ENCODE measurements at places on chromosomes 12 and 14.
A peak's percentile ranks its signal among the peaks of the same experiment; 100 is the strongest.

GRCh38 chr14:73741386-73741875, 27.2 kb upstream of the PNMA1 start:
- DNase-seq: no peak

GRCh38 chr14:101098177-101098576, 194.7 kb upstream of the RTL1 start:
- no peak for DNase-seq

GRCh38 chr14:63418020-63418419, 99.3 kb upstream of the GPHB5 start:
- no peak for DNase-seq

GRCh38 chr12:31117203-31118011, 43.7 kb downstream of the DDX11 start:
- DNase-seq: peak; percentile 64

DNA sequence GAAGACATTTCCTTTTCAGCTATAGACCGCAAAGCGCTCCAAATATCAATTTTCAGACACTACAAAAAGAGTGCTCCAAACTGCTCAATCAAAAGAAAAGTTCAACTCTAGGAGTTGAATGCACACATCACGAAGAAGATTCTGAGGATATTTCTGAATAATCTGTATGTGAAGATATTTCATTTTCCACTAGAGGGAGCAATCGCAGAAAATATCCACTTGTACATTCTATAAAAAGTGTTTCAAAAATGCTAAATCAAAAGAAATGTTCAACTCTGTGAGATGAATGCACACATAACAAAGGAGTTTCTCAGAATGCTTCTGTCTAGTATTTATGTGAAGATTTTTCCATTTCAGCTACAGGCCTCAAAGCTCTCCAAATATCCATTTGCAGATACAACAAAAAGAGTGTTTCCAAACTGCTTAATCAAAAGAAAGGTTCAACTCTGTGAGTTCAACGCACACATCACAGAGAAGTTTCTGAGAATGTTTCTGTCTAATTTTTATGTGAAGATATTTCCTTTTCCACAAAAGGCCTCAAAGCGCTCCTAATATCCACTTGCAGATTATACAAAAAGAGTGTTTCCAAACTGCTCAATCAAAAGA, 643.8 kb upstream of the ALG10B start:
- no peak for DNase-seq

GRCh38 chr12:47903927-47904712, 674 bp downstream of the VDR start:
- no peak for DNase-seq

DNA sequence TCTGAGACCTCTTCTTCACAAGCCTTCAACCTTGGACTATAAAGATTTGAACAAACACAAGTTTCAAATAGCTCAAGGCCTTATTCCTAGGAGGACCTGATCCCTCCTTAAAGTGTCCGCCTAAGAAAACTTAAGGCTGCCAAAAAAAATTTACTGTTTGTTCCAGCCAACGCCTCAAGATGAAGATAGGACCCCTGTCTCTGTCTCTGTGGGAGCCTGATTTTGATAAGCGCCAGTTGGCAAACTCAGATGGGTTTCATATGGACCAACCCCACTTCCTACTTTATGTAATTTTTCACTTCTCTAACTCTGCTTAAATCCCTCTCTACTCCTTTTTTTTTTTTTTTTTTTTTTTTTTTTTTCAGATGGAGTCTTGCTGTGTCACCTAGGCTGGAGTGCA, 11.0 kb downstream of the FKBP3 start:
- DNase-seq: no peak

- DNase-seq: peak; percentile 81
Measured at GRCh38 chr14:64788706-64789105, 84.5 kb downstream of the PLEKHG3 start.

DNA sequence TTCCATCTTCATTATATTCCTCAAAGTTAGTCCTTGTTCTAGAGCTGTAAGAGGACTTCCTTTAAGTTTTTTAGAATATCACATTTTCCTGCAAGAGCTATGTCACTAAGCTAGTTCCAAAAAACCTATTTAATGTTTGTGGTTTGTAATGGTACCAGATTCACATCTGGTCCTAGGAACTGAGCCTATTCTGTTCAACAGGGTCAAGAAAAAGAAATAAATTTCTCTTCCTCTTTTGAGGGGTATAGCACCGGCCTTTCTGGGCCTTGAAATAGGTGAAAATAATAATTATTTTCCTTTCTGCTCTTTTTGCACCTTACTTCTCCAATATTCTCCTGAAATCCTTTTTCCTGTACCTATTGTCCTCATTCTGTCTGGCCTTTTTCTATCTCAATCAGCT, 3.6 kb upstream of the STXBP6 start:
- DNase-seq: no peak

DNA sequence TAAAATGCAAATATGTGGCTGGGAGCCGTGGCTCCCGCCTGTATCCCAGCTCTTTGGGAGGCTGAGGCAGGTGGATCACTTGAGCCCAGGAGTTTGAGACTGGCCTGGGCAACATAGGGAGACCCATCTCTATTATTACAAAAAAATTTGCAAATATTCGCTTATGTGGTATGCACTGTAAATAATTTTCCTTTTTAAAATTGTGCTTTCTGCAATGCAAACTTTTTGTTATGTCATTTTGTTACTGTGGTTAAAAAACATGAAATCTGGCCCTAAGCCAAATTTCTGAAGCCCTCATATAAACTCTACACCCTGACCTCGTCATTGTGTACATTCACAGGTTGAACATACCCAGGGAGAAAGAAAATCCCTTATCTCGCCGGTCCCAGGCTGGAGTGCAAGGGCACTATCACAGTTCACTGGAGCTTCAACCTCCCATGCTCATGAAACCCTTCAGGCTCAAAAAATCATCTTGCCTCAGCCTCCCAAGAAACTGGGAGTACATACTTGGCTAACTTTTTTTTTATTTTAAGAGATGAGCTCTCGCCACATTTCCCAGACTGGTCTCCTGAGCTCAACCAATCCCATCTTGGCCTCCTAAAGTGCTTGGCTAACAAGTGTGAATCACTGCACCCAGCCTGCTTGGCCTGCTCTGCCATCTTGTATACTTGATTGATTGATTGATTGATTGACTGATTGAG, 24.7 kb downstream of the TRAPPC6B start:
- DNase-seq: no peak

DNA sequence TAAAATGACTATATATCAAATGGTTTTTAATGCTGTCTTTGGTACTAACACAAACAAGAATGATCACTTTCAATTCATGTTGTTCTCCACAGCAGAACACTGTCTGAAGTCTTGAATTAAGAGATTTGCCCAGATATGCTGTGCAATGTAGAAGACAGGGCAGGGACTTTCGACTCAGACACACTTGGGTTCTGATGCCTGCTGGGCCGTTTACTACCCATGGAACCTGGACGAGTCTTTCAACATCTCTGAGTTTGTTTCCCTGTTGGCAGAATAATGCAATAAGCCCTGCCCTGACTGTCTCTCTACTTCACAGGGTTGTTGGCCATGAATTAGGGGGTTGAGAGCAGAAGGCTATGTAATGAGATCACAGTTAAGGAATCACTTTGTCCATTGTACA, 162.6 kb upstream of the TMPO start:
- no peak for DNase-seq

DNA sequence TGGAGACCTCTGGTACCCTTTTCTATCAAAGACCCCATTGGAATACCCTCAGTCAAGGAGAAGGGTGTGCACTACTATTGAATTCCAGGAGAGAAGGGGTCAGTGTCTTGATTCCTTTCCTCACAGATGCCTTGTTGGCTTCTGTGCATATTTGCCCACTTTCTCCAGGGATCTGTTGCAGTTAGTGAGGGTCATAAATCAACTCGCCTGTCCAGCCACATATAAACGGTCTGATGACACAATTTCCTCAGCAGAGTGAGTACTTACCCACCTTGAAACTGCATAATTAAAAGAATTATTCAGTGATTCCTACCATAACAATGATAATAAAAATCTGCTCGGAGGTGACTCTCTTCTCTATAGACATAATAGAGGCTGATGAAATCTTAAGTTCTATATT, 13.9 kb upstream of the DCD start:
- no peak for DNase-seq

GRCh38 chr12:100826323-100826722, 31.7 kb downstream of the ANO4 start:
- no peak for DNase-seq

DNA sequence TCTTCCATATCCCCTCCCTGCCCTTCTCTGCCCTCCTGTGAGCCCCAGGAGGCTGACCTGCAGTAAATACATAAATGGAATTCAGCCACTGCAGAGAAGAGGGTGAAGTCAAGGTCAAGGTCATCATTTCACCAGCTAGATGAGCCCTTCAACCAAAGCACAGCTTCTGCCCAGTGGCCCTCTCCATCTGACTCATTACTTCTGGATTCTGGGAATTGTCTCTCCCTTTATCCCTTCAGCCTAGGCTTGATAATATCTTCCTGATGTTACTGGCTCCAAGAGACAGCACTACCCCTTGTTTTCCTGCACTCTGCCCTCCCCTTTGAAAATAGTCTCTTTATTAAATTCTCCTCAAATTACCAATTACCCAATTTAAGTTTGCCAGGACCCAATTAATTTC, 64.5 kb downstream of the TTC9 start:
- DNase-seq: no peak

DNA sequence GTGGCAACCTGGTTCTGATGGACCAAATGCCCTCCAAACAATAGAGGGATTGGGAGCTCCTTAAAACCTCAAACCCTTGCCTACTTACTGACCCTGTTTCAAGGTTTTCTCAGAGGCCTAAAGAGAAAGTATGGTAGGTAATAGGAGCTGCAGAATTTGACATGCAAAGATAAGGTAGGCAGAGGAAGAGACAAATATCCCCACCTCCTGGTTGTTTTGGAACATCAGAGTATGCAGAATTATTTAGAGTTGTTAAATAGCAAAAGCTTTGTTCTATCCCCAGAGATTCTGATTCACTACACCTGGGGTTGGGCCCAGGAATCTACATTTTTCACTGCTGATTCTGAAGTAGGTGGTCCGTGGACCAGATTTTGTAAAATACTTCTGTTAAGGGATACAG, 421.2 kb downstream of the SOX5 start:
- no peak for DNase-seq

DNA sequence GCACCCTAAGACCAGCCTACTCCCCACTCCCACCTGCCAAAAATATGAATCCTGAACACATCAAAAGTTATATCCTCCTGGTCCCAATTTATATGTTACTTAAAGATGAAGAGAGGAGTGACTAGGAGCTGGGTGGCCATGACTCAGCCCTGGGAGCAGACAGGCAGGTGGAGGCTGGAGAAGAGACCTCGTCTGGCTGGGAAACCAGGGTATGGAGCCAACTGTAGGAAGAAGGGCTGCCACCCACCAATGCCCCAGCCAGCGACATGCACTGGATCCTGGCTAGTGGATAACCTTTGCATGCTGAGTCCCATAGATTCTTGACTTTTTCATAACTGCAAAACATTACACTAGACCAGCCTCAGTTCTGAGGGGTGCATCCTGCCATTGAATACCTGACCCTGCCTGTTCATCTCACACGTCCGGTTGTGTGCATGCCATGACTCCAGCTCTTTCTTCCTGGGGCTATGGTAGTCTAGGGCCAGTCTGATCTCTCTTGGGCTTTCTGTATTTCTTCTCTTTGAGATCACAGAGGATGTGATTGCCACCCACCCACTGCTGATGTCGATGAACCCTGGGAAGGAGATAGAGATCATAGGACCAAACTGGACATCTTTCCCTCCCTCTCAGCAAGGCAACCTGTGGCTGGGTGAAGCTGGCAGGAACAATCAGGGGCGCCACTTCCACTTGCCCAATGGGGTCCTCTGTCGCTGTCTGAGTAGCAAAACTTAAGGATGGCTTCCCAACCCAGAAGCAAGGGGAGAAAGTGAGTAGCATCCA, 69.6 kb upstream of the DDX11 start:
- DNase-seq: no peak

GRCh38 chr12:101231636-101232035, 21.6 kb upstream of the SLC5A8 start:
- no peak for DNase-seq

GRCh38 chr12:132418393-132418925, 71.5 kb upstream of the FBRSL1 start:
- no peak for DNase-seq

DNA sequence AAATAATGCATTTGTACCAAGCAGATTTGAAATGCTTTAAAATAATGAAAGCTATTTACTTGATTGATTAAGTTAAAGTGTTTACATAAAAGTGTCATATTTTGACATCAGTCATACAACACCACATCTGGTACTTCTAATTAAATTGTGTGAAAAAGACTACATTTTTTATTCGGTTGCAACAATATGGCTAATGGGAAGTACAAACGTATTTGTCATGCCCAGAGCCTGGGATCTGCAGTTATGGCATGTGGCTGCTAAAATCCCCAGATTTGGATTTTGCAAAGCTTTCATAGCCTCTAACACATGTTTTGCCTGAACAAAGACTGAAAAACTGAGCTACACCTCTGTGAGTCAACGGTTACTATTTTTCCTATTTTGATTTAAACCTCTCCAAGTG, 66.6 kb downstream of the LLPH start:
- DNase-seq: no peak

All from NCI-H446 (cell line).